Sigmoid colon (tissue), 7 donors: ENCODE measurements at places on chromosomes 16 and 17.
A peak's percentile ranks its signal among the peaks of the same experiment; 100 is the strongest.

DNA sequence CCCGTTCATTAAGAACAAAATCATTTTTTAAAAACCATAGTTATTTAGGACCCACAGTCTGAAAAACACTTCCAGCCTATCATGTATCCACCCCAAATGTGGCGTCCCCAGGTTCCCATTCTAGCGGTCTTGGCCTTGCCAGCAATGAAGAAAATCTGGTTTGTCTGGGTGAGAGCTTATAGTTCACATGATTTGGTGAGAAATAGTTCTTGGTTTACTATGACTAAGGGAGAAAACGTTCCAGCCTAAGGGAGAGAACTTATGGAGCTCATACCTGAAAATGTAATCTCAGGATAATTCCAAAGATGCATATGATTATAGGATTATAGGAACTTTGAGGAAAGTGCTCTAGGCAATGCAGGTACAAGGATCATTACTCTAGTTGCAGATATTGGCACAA is 4.8 kb downstream of the MARVELD3 start:
- no peak for DNase-seq

DNA sequence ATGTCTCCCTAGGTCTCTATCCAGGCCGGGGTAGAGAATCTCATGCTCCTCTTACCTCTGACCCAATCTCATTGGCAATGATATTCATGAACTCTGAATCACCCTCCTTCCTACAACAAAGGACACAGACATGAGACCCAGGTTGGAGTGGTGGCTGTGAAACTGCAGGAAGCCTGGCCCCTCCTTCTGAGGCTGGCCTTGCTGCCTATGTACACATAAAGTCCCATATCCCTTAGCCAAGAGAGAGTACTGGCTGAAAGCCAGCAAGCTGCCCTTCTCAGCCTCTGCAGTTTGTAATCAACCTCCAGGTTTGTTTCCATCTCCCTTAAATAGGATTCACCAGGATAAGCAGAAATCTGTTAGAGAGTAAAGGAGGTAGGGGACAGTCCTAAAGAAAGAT is 10.6 kb downstream of the AARSD1 start:
- DNase-seq = no peak

- DNase-seq = peak; percentile 84
Measured at GRCh38 chr16:84062734-84063640, 20.4 kb upstream of the SLC38A8 start.

DNA sequence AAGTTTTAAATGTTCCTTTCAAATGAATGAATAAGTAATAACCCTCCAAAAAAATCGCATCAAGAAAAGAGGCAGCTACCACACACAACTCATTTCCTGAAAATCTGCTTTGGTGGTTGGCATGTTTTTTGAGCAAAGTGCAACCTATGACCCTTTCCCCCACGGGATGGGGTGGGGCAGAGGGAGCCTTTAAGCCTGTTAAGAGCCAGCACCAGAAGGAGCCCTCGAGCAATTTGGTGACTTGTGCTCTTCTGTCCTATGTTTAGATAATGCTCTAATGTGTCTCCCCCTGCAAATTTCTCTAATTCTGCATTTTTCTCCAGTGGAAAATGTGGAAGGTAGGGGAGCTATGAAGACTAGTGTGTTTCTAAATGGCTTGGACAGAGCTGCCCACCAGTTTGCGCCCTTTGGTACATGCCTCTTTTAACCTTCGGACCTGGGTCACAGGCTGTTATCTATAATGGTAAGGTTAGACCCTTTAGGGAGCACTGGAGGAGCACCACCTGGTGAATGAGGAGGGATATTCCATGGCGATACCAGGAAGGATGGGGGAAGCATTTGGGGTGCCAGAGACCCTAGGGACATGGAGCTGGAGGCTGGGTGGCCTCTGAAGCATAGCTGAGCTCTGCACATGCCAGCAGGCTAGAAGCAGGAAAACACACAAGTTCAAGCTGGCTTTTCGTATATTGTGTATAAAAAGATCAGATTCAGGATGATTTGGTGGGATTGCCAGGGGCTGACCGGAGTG is 1.6 kb downstream of the PYCARD start:
- no peak for DNase-seq

DNA sequence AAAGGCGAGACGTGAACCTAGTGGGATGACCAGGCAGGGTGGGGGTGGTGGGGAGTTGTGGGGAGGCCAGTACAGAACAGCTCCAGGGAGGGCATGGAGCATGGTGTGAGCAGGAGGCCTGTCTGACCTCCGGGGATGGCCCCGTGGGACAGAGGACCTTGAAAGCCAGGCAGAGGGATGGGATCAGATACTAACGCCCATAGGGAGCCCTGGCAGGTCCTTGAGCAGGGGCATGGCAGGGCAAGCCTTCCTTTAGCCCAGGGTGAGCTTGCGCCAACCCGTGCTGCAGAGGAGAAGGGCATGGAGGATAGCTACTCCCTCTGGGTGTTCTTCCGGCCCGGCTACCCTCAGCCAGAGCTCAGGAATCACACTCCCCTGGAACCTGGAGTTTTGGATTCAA is 35.3 kb downstream of the TMEM235 start:
- no peak for DNase-seq

- DNase-seq = peak; percentile 15
Measured at GRCh38 chr16:87973717-87974116, 22.5 kb downstream of the BANP start.

GRCh38 chr17:44968225-44969143 is at the start of gene C1QL1:
Gene C1QL1, minus strand, starts transcription at chr17:44968303. Its CDS starts 255 bp downstream, at chr17:44968048.
- DNase-seq = peak; percentile 96

- DNase-seq = peak; percentile 89
Measured at GRCh38 chr16:1309888-1310831, 724 bp downstream of the UBE2I start.

DNA sequence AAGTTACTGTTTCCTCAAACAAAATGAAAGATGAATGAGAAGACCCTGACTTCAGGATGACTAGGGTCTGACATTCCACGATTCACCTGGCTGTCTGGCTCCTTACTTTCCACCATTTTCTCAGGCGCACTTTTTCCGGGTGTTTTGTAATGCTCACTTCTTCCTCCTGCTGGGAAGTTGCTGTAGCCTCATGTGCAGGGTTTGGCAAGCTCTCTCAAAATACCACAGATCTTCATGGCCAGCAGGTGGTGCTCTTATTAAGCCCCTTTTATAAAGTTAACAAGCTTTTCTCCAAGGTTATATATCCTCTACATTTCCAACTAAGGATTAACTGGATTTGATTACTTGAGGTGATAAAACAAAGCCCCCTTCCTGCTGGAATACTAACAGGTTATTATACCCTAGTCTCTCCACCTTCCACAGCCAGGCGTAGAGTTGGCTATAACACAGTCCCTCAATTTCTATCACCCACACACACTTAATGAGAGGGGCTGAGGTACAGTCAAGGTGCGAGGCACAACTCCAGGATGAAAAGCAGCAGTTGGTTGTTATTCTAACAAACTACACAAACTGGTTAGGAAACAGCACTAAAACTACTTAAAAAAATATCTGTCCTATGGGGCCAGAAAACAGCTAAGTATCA is 45.4 kb downstream of the STH start:
- DNase-seq = peak; percentile 92

DNA sequence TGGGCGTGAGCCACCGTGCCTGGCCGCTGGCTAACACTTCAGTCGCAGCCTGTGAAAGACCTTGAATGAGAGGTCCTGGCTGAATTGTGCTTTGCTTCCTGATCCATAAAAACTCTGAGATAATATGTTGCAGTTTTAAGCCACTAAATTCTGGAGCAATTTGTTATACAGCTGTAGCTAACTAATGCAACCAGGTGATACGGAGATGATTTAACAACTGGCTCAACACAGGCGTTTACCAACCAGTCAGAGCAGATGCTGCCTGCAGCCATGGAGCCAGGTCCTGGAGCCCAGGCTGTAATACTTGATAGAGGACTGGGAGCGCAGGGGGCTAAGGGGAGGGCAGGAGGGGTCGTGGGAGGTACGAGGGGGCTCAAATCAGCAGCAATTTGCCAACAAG is 50.9 kb downstream of the PLXDC1 start:
- no peak for DNase-seq

DNA sequence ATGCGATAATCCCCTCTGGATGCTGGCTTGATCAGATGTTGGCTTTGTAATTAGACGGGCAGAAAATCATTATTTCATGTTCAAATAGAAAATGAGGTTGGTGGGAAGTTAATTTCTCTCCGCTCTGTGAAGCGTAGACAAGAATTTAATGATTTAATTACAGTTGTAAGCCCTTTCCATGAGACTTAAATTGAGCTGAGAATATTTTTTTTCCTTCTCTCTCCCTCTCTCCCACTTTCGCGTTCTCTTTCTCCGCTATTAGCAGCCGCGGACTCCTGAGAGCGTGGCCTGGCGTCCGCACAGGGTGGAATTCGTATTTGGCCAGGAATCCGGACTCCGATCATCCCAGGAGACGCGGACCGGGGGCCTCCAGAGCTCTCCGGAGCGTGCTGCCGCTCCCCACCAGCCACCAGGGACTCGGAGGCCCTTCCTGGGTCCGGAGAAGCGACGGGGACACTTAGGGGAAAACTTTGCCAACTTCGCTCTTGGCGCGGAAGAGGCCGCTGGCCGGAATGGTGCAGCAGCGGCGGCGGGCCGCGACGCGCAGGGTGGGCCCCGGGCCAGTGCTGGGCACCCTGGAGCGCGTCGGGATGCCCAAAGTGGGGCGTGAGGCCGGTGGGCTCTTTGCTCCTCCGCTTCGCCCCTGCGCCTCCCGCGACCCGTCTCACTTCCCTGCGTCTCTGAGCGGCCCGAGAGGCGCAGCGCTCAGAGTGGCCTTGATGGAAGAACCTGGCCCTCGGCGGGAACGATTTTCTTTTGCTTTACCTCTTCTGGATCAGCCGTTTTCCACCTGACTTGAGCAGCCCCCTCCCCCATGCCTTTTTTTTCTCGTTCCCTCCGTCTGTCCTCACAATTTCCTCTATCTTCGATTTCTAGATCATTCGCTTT is 3.6 kb upstream of the IRX3 start:
- DNase-seq = peak; percentile 28

GRCh38 chr17:16418685-16419068 is 3.3 kb downstream of the TRPV2 start:
- no peak for DNase-seq

- DNase-seq = no peak
Measured at GRCh38 chr17:80116276-80116920, 15.0 kb downstream of the GAA start.

- DNase-seq = peak; percentile 36
Measured at GRCh38 chr16:66471716-66472393, 44.8 kb downstream of the BEAN1 start.

DNA sequence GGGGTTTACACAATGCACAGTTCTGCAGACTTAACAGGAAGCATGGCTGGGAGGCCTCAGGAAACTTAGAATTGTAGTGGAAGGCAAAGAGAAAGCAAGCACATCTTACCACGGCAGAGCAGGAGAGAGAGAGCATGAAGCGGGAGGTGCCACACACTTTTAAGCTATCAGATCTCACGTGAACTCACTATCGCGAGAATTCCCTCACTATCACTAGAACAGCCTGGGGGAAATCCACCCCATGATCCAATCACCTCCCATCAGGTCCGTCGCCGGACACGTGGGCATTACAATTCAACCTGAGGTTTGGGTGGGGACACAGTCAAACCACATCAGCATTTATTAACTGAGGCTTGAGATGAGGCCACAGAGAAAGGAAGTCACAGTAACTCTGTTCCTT is 326.7 kb downstream of the C16orf95 start:
- no peak for DNase-seq

- no peak for DNase-seq
Measured at GRCh38 chr17:34306466-34306865, 12.8 kb upstream of the CCL8 start.

- no peak for DNase-seq
Measured at GRCh38 chr17:68238164-68238870, 9.5 kb upstream of the AMZ2 start.

GRCh38 chr17:32985050-32985756 is 6.4 kb upstream of the SPACA3 start:
- no peak for DNase-seq

GRCh38 chr16:65116818-65117430 is 4.9 kb downstream of the CDH11 start:
- DNase-seq = no peak
